ENCODE measurements at places on chromosomes 2 and 18. TPM values are rescaled to one million over a fixed set of nuclear protein-coding genes. Genes with fewer than 3 reads are reported as not detected.

The SULT1C4 gene
- total RNA-seq = 2.4 TPM

The AKAIN1 gene
- not detected for total RNA-seq

The ABCG8 gene
- total RNA-seq = not detected

DNA sequence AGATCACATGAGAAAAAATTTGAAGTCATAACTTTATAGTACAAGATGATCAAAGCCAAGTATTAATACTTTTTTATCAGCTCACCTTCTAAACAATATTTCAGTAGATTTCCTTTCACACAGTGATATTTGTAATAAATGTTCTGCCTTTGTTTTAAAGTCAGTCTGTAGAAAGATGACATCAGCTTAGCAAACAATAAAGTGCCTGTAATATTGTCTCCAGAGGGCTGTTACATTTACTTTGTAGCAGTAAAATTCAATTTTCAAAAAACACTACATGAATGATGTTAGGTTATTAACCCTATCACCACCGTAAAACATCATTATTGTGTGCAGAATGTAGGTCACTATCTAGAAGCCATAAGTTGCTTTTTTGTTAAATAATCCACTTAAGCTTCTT, 49.6 kb downstream of the ZEB2 start:
- H3K36me3 ChIP-seq = no peaks in the 10 kb centered on the region
- H3K4me1 ChIP-seq = peaks cover 41% of the 10 kb centered on the region
- H3K27me3 ChIP-seq = no peaks in the 10 kb centered on the region
- no peak overlapping the region for H3K27ac ChIP-seq

DNA sequence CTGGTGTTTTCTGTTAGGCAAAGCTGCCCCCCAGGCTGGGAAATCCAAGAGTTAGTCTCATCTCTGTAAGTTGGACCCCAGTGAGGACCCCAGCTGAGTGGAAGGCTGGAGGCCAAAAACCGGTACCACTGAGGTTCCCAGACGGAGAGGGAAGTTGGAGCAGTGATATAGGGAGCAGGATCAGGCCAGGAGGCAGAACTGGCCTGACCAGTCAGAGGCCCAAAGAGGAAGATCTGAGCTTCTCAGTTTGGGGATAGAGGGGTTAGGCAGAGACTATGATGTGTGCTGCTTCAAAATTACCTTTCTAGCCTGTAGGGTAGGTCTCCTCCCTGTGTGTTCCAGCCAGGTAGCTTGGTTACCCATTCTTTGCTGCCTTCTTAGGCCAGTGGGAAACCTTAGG, 4.6 kb upstream of the RNF181 start:
- peaks cover 46% of the 10 kb centered on the region for H3K4me1 ChIP-seq
- no peaks in the 10 kb centered on the region for H3K36me3 ChIP-seq
- no peak overlapping the region for H3K4me3 ChIP-seq
- H3K27ac ChIP-seq = peak overlapping the region; percentile 77
- DNase-seq = no peak

The G6PC2 gene
- total RNA-seq = 0.07 TPM

The UGT1A5 gene
- total RNA-seq = not detected

The MEP1B gene
- total RNA-seq = not detected

DNA sequence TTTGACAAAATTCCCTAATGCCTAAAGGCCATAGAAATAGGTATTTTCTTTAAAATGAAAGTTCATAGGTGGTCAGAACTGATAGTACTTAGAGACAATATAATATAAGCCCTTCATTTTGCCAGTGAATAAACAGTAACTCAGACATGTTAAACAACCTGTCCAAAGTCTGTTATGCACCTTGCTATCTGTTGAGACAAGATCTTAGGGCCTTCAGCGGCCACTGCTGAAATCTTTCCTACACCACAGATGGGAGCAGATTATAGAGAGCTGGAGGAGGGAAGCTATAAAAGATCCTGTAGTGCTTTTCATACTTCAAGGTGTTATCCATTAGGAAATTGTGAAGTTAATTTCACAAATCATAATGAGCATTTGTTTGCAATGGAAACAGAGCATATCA, 13.8 kb downstream of the CERKL start:
- no peak overlapping the region for H3K27ac ChIP-seq
- H3K4me1 ChIP-seq = no peaks in the 10 kb centered on the region
- peaks cover 26% of the 10 kb centered on the region for H3K27me3 ChIP-seq
- H3K36me3 ChIP-seq = no peaks in the 10 kb centered on the region
- DNase-seq = no peak

DNA sequence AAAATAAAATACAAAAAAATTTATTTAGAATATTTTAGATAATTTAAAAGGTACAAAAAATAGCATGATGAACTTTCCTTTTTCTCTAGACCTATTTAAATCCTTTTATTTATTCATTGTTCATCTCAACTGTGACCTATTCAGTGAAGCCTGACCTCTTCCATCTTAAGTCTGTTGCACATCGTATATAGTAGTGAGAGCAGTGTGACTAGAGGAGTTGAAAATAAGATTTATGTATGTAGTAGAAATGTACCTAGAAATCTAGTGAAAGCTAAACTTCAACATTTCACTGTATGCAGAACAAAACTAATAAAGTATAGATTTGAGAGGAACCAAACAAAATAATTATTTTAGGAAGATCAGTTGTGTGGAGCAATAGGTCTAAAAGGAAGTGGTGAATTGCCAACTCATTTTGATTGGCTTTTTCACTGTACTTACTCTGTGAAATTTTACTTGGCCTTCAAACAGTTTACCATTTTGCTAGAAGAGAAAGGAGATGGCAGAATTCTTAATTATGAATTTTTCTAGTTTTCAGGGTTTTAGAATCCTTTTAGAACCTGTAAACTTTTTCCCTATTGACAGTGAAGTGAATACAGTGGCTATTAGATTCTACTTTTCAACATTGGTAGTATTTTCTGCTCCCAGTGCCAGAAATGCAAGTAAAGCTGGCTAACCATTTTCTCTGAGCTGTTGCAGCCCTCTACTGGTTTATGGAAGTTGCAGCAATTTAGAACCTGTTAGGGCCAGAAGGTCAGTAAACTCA, 11.0 kb downstream of the ANKRD12 start:
- H3K4me1 ChIP-seq = peaks cover 80% of the 10 kb centered on the region
- no peak overlapping the region for H3K27ac ChIP-seq
- H3K27me3 ChIP-seq = no peaks in the 10 kb centered on the region
- no peak overlapping the region for H3K4me3 ChIP-seq

The LRP1B gene
- total RNA-seq = 0.02 TPM

The SPATS2L gene
- total RNA-seq = 77.7 TPM

GRCh38 chr2:239048736-239049135, 200.9 kb downstream of the TWIST2 start:
- no peak for DNase-seq
- no peaks in the 10 kb centered on the region for H3K4me1 ChIP-seq
- H3K27ac ChIP-seq = no peak overlapping the region
- H3K4me3 ChIP-seq = no peak overlapping the region
- H3K36me3 ChIP-seq = peaks cover 16% of the 10 kb centered on the region

The KCNG2 gene
- not detected for total RNA-seq

DNA sequence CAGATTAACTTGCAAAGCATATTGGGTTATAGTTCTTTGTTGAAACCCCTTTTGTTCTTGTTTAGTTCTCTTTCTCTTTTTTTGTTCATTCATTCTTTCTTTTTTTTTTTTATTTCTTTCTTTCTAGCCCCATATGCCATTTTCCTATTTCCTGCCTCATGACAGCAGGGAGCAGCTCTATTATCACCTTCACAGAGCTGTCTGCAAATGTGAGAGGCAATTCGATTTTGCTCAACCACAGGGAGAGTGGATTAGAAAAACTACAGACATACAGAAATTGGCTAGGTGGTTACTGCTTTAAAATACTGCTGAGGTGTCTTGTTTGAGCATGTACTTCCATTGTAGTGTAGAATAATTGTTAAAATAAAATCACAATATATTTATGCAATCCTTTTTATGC, 44.2 kb upstream of the TBR1 start:
- H3K4me1 ChIP-seq = no peaks in the 10 kb centered on the region
- no peaks in the 10 kb centered on the region for H3K27me3 ChIP-seq
- DNase-seq = no peak
- H3K27ac ChIP-seq = no peak overlapping the region
- H3K4me3 ChIP-seq = no peak overlapping the region

GRCh38 chr18:44636241-44636640, 44.4 kb upstream of the SETBP1 start:
- no peaks in the 10 kb centered on the region for H3K36me3 ChIP-seq
- H3K4me1 ChIP-seq = peaks cover 4% of the 10 kb centered on the region
- H3K27ac ChIP-seq = no peak overlapping the region
- H3K27me3 ChIP-seq = no peaks in the 10 kb centered on the region
- DNase-seq = no peak
- no peak overlapping the region for H3K4me3 ChIP-seq

GRCh38 chr18:35443434-35443833, 54.3 kb downstream of the INO80C start:
- no peak for DNase-seq
- H3K4me3 ChIP-seq = no peak overlapping the region
- H3K4me1 ChIP-seq = peaks cover 10% of the 10 kb centered on the region
- no peaks in the 10 kb centered on the region for H3K27me3 ChIP-seq

The TRABD2A gene
- total RNA-seq = 0.34 TPM

The CRYGD gene
- not detected for total RNA-seq
